ENCODE measurements at places on chromosomes 2 and 18. TPM values are rescaled to one million over a fixed set of nuclear protein-coding genes. Genes with fewer than 3 reads are reported as not detected.

The SNTG2 gene
- 0.71 TPM for total RNA-seq

The STARD7 gene
- total RNA-seq: 105 TPM

The TRIM43 gene
- total RNA-seq: not detected

The SPP2 gene
- not detected for total RNA-seq

The TMEM169 gene
- 2.9 TPM for total RNA-seq

The GPBAR1 gene
- total RNA-seq: 0.82 TPM

The TFPI gene
- not detected for total RNA-seq

The XDH gene
- 0.99 TPM for total RNA-seq

The RUFY4 gene
- total RNA-seq: 0.36 TPM

The MBD1 gene
- total RNA-seq: 78.2 TPM

The PRSS56 gene
- not detected for total RNA-seq

The SMCHD1 gene
- total RNA-seq: 174 TPM

Data from activated naive CD4-positive, alpha-beta T cell treated with anti-CD3 and anti-CD28 coated beads, Interleukin-2, amount 10 ng/mL, durations not matched to agents 5 hours and 36 hours (primary cell).